G401 (cell line): ENCODE measurements at places on chromosomes 2 and 18.

DNA sequence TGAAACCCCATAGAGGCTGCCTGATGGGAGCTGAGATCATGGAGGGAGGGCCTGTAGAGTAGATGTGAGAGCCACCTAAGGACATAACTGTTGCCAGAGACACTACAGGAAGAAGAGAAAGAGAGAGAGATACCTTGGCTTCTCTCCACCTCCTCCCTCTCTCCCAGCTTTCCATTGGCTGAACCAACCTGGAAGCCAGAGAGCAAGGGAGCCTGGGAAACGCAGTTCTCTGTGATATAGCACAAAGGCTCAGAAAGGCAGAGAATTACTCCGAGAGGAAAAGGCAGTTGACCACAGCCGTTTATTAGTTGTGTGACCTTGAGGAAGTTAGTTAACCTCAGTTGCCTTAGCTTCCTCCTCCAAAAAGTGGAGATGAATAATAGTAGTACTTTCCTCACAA is 37.7 kb upstream of the MAT2A start:
- DNase-seq = no peak

GRCh38 chr2:101946372-101947039 is 45.3 kb upstream of the IL1R2 start:
- DNase-seq = no peak

- DNase-seq = no peak
Measured at GRCh38 chr2:3483986-3484960, 35.1 kb downstream of the ADI1 start.

DNA sequence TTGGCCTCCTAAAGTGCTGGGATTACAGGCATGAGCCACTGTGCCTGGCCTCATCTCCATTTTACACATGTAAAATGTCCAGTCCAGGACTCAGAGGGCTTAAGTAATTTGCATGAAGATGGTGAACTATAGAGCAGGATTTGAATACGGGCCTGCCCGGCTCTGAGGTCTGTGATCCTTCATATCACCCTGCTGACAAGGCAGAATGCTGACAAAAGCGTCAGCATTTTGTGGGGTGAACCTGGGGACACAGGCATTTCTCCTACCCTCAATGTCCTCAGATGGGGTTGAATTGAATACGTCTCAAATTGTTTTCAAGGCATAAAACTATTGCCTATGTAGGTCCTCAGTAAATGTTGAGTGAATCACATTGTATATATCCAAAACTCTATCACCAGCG is 57.2 kb upstream of the GATA6 start:
- no peak for DNase-seq

- DNase-seq = no peak
Measured at GRCh38 chr2:53493210-53493609, 274.4 kb upstream of the CHAC2 start.

GRCh38 chr2:138827426-138828054 is 47.4 kb upstream of the NXPH2 start:
- DNase-seq = peak; percentile 79

DNA sequence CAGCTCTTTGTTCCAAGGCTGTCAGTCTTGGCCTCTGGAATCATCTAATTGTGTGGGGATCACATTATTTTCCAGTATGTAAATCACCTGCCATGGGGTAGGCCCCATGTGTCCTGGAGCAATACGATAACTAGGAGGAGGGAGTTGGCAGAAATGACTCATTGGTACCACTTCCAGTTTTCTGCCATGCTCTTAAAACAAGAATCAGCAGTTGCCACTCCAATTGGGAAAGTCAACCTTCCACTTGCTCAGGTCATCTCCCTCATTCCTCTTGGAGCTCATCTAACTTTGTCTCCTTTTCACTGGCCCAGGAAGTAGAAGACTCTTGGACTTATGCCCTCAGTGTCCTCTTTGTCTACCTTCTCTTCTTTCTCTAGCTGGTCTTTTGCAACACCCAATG is 487.0 kb downstream of the SLC4A3 start:
- DNase-seq = no peak

GRCh38 chr2:28684142-28684858 is 67.3 kb upstream of the PPP1CB start:
- no peak for DNase-seq

- DNase-seq = no peak
Measured at GRCh38 chr2:11551569-11552259, 17.9 kb downstream of the GREB1 start.

GRCh38 chr2:224986477-224986876 is 55.8 kb downstream of the DOCK10 start:
- no peak for DNase-seq

- DNase-seq = no peak
Measured at GRCh38 chr18:52386306-52386705, 46.3 kb downstream of the DCC start.

DNA sequence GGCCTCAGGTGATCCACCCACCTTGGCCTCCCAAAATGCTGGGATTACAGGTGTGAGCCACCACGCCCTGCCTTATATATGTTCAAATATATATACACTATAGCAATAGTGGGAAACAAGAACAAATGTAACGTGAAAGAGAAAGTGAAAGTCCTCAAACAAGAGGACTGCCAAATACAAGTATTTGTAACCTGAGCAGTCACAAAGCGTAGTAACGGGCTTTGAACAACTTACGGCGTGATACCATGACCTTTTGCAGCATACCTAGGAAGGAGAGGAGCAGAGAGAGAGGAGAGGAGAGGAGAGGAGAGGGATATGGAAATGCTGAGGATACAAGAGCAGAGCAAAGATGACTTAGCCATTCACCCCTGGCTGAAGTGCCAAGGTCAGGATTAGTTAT is 113.8 kb upstream of the RGPD4 start:
- DNase-seq = no peak

GRCh38 chr2:221075203-221075602 is 496.9 kb downstream of the EPHA4 start:
- no peak for DNase-seq

- no peak for DNase-seq
Measured at GRCh38 chr2:242053921-242054320, 184.4 kb downstream of the RTP5 start.

- no peak for DNase-seq
Measured at GRCh38 chr2:162014751-162015150, 59.3 kb downstream of the DPP4 start.

DNA sequence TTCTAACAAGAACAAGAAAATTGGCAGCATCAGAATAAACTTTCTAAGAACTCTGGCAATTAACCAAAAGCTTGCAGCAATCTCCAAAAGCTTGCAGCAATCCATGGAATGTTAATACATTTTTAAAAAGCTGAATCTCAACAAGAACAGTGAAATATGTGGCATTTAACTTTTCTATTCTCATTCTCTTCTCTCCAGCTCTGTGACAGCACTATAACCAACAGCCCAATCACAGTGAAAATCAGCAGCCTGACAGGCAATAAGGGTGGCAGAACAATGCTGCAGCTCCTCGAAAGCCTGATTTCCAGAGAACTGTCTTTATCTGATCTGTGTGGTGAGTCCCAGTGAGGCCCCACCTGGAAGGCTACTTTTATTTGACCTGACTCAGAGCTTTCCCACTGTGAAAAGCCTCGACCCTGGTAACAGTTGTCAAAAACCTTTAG is 60.0 kb downstream of the TMEM131 start:
- peak; percentile 24 for DNase-seq

DNA sequence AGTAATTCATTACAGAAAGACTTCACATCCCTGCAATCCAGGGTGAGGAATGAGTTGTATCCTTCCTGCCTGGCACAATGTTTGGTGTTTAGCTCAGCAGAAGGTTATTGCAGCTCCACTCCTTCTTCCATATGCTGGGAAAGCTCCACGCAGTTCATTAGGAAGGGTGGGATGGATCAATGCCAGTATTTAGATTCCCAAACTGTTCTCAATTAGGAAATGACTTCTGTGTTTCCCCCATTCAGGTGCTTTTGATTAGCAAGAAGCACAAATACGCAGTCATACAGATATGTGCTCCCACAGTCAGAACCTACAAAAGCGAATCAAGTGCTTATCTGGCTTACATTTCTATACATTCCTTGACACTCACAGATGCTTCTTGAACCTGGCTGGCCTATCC is 340.6 kb downstream of the NYAP2 start:
- no peak for DNase-seq

DNA sequence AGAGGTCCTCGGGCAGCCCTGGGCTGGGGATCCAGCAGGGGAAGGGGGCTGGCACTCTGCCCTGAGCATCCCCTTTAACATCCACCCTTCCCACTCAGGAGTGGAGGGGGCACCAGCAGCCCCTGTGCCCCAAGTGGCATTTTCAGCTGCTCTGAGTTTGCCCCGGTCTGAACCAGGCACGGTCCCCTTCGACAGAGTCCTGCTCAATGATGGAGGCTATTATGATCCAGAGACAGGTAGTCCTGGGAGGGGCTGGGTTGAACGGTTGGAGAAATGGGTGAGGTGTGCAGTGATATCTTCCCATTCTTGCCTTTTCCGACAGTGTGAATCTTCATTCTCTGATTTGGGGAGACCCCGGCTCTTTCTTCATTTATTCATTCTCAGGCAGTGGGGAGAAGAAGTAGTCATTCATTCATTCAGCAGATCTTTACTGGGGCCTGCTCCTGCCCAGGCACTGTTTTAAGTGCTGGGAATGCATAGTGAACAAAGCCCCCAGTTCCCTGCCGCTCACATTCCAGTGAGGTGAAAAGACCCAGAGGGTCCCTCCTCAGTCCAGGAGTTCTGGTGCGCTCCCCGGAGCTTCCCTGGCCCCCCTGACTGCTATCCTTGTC is 1.4 kb upstream of the KHK start:
- no peak for DNase-seq

DNA sequence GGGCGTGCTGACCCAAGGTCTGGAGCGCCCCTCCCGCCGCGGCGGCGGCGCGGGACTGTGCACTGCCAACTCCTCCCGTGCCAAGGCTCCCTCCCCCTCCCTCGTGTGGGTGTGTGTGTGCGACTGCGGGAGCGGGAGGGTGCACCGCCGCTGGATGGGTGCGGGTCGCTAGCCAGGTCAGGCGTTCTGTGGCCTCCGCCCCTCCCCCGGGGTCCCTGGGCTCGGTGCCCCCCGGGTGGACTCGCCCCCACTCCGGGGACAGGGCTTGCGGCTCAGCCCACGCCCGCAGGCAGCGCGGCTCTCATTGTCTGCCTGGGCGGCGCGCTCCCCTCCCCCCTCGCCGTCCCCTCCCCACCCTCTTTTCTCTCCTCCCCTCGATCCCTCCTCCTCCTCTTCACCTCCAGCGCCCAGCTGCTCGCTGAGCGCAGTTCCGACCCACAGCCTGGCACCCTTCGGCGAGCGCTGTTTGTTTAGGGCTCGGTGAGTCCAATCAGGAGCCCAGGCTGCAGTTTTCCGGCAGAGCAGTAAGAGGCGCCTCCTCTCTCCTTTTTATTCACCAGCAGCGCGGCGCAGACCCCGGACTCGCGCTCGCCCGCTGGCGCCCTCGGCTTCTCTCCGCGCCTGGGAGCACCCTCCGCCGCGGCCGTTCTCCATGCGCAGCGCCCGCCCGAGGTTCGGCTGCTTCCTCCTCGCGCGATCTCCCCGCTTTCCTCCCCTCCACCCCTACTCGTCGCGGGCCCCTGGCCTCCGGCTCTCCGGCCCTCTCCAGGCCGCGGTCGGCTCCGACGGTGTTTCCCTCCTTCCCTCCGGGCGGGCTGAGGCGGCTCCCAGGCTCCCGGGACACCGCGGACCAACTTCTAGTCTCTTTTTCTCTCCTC is at the start of gene GATA6:
GATA6 (plus strand) TSS at position 579 of the 878 bp plus-strand sequence. CDS start 1,556 bp downstream, outside the sequence.
- peak; percentile 7 for DNase-seq

DNA sequence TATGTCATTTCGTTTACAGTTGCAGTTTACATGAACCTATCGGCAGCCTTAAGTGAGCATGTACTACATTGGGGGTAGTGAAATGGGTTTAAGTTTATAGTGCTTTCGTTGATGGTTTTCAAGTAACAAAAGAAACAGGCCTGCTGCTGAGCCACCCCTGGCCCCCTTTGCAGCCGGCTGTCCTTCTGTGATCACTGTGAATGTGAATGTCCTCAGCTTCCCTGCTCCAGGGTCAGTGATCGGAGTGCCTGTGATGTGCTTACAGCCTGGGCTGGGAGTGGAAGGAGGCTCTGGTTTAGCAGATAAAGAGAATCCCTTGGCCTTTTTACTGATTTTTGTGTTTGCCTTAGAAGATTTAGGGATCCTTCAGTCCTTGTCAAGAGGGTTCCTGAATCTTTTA is 154.2 kb downstream of the FAM210A start:
- no peak for DNase-seq

DNA sequence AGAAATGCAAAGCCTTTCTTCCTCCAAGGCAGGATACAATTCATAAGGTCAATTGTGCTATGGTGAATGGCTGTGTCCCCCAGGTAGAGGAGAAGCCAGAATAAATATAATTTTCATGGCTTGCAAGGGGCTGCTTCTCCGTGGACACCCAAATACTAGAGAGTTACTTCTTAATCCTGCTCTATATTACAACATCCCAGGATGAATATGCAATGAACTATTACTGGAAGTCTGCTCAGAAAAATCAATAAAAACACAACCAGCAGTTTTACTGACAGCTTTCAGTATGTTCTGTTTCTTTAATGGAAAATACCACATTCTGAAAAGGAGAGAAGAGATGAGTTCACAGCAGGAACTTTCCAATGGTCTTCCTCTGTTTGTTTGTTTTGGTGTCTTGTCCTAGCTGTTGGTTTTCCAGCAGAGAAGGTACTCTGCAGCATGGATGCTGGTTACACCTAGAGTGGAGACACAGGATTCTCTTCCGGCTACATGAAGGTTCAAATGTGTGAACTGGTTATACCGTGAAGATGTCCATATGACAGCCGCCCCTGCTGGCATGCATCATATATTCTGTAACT is 213.0 kb downstream of the PID1 start:
- no peak for DNase-seq
